Liver (tissue), 10 donors: ENCODE measurements at places on chromosomes 6 and 20.
A peak's percentile ranks its signal among the peaks of the same experiment; 100 is the strongest.

DNA sequence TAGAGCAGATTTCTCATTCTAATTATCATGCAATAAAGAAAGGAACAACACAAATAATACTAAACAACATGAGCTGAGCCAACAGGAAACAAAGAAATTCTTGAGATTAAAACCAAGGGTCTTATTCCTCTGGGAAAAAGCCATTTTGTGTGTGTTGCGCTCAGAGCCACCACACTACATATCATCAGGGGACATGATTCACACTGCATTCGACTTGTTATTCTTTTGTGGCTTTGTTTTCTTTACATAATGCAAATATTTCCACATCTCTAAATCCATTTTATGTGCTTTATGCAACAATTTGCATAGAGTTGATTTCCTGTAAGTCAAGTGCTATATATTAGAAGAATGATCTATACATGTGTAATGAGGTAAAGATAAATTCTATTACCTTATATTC, 719.6 kb downstream of the TBC1D32 start:
- no peak for DNase-seq

- no peak for DNase-seq
Measured at GRCh38 chr20:59376109-59376841, 75.9 kb downstream of the EDN3 start.

GRCh38 chr20:38125157-38126056, 39.7 kb downstream of the TGM2 start:
- DNase-seq: peak; percentile 69

DNA sequence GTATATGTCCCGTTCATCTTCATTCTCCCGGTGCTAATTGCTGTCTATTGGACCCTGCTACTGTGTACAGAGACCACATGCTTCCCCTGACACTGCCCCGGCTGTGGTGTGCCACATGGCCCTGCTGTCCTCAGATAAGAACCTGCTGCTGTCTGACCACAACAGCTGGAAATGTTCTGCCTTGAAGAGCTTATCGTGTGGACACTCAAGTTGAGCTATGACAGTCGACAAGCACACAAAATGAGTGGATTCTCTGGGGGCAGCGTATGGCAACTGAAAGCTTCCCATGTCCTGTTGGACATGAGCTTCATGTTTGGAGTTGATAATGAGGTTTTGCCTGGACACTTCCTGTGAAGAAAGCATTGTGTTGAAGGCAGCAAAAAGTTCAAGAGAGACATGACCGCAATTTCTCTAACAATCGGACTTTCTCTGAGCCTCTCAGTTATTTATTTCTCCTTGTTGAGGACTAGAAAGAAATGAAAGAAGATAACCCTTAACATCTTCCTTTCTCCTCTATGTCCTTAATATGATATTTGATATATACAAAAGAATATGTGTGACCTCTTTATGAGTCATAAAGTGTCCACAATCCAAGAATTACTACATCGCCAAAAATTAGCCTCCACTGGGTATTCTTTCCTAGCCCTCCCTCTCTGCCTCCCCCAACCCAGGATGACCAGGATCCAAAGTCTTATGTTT, 187.1 kb upstream of the TCF21 start:
- peak; percentile 36 for DNase-seq

DNA sequence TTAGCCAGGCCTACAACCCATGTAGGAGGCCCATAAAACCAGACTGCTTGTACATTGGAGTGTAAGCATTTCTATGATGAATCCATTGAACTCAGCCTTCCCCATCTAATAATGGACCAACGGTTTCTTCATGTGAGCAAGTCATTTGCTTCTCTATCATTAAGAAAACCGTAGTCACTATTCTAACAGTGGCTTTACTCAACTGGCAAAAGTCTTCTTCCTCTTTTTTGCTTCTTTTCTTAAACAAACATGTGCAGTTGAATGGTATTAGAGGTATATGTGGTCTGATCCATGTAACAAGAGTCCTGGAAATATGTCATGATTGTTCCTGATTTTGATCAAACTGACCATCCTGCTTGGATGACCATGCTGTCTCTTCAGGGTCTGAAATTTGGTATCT, 132.4 kb upstream of the STXBP5 start:
- no peak for DNase-seq

GRCh38 chr6:73766040-73766439, 70.0 kb downstream of the CD109 start:
- no peak for DNase-seq

DNA sequence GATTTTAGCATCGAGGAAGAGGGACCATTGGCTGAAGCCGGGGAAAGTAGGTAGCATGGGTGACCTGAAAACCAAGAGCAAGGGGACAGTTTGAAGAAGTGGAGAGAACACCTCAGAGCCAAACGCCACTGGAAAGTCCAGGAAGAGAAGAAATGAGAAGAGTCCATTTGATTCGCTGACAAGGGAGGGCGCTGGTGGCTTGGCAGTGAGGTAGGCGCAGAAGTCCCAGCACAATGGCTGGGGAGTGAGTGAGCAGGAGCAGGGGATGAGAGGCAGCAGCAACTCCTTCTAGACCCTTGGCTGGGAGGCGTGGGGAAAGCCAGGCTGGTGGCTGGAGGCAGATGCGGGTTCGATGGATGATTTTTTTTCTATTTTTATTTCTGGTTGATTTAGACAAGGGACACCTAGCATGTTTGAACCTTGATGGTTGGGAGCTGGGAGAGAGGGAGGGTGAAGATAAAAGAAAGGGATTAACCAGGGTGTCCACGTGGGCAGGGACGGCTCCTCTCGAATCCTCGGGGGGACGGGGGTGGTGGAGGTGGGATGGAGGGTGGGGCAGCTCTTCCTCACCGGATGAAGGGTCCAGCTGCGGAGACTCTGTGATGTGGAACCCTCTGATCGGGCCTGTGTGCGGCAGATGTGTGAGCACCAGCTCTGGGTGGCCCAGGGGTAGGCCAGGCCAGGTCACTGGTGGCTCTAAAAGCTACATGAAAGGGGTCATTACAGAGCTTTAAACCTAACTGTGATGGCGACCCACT, 164.2 kb downstream of the NFATC2 start:
- no peak for DNase-seq

GRCh38 chr20:36010076-36010475, 41.7 kb downstream of the CNBD2 start:
- DNase-seq: no peak

DNA sequence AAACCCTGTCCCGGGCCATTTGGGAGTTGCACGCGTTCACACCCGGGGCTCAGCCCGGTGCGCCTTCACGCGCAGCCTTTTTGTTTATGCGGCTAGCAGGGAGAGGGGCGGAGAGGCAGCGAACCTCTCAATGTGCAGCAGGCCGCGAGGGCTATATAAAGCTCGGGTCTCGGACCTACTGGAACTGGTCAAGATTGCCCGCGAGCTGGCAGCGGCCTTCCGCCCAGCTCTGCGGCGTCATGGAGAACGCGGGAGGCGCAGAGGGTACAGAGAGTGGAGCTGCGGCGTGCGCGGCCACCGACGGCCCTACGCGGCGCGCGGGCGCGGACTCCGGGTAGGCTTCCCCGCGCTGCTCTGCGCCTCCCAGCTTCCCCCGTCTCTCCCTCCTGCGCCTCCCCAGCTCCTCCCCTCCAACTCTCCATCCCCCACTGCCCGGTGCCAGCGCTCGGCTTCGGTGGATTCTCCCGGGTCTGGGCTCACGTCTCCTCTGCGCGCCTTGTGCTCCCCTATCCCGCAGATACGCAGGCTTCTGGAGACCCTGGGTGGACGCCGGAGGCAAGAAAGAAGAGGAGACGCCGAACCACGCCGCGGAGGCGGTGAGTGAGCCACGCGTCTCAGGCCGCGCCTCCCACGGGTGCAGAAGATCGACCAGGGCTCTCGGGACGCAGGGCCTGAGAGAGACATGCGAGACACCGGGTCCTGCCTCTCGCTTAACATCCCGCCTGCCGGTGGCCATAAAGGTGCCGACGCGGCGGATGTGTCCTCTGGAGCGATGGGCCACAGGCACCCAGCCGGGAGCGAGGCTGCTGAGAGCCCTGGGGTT, at the start of gene RIPPLY2:
Gene RIPPLY2 (plus strand): TSS at position 183 of the 823 bp plus-strand sequence. CDS start 57 bp downstream, at position 240.
- no peak for DNase-seq

DNA sequence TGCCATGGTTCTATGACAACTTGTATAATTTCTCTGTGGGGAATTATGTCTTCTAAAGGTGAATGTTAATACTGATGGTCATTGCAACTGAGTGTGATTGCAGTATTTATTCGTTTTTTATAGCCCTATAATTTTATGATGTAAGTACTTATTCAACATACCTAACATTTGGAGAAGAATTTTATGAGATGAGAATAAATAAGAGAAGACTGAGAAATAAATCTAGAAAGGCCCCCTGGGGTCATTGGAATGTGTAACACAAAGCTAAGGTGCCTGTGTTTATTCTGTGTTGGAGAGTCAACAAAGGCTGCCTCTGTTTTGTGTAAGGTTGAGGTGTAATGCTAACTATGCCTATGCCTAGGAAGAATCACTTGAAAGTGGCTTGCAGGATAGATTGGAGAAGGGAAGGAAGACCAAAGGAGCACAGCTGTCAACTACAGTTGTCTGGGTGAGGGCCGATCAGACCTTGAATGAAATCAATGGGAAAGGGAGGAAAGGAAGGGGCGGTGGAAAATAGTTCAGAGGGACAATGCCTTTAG, 1076.7 kb downstream of the KIF16B start:
- no peak for DNase-seq

DNA sequence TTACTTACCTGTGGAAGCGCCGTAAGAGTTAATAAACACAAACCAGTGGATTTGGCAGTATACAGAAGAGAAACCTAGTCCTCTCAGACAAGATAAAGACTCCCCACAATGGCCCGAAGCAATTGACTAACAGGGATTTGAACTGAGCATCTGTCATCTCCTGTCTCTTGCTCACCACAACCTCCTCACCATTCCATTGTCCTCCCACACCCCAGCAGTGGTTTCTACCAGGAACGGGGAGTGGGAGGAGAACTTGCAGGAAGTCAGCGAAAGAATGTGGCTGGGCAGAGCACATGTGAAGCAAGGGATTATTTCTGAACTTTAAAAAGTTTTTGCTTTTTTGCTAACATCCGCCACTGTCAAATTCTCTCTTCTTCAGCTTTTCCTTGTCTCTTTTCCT, 24.6 kb upstream of the TAAR1 start:
- no peak for DNase-seq

DNA sequence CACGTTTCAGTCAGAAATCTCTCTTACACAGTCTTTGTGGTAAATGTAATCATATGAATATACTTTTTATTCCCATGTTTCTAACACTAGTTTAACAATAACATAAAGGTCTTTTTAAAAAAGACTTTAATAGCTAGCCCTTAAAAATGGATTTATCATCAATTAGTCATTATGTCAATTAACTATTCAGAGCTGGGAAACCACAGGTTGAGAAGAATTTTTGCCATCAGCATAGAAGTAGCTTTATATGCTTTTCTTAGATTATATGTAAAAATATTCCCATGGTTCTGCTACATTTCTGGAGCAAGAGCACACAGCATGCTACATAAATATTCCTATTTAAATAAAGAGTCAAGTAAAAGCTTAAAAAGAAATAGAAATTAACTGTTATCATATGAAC, 35.5 kb downstream of the ASCC3 start:
- no peak for DNase-seq

- no peak for DNase-seq
Measured at GRCh38 chr6:88856566-88856965, 106.9 kb downstream of the RNGTT start.

- no peak for DNase-seq
Measured at GRCh38 chr6:11058406-11058805, 14.3 kb upstream of the ELOVL2 start.

DNA sequence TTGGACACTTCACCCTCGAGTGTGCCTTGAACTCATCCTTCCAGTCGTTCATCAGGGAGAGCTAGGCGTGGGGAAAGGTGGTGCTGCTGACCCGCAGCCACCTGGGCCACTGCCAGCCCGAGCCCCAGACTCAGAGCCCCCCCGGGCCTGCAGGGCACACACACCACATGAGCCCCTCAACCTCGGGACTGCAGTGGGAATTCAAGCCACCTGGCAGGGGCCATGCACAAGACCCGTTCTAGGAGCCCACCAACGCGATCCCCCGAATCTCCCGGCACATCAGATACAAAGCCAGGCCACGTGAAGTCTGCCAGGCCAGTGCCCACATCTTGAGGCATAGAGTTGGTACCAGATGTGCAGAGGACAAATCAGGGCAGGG, 2.8 kb downstream of the ZNF512B start:
- no peak for DNase-seq

DNA sequence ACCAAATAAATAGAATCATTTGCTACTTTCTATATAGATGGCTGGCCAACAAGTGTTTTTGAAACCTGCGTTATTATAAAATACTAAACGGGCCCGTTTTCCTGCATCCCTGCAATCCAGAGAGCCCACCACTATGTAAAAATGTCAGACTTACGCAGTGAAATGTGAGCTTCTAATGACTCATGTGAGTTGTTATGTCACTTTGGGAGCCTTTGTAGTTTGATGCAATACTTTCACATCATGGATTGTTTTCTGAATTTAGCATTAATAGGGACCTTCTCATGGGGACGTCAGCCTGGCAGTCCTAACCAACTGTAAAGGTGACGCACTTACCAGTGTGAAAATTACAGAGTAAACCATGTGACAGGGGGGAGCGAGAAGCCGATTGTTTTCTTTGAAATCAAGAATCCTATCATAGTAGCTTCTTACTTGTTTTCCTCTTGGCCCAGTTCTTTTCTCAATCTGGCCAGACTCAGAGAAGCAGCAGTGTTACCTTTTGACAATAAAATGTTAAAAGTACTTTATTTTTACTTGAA, 75.3 kb downstream of the SSR1 start:
- DNase-seq: no peak

DNA sequence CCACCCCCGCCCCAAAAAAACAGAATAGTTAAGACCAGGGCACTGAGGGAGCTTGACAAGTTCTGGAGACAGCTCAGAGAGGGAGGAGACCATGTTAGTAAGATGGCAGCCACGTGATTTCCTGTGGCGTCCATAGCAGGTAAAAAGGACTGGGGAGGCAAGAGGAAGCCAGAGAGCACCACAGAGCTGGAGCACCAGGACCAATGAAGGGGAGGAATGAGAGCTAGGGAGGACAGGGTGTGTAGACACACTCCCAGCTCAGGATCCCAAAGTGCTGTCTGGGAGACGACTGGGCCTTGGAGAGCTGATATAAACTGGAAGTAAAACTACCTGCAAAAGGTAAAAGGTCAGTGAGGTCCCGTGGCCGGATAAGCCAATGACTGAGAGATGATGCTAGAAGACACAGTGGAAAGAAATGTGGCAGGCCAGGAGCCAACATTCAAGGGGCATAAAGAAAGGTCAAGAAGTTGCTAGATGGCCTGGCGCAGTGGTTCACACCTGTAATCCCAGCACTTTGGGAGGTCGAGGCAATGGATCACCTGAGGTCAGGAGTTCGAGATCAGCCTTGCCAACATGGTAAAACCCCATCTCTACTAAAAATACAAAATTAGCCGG, 39.0 kb downstream of the SLC23A2 start:
- DNase-seq: no peak

- no peak for DNase-seq
Measured at GRCh38 chr20:39893003-39893685, 795.9 kb downstream of the MAFB start.
